ENCODE measurements at places on chromosomes 3 and 15.

DNA sequence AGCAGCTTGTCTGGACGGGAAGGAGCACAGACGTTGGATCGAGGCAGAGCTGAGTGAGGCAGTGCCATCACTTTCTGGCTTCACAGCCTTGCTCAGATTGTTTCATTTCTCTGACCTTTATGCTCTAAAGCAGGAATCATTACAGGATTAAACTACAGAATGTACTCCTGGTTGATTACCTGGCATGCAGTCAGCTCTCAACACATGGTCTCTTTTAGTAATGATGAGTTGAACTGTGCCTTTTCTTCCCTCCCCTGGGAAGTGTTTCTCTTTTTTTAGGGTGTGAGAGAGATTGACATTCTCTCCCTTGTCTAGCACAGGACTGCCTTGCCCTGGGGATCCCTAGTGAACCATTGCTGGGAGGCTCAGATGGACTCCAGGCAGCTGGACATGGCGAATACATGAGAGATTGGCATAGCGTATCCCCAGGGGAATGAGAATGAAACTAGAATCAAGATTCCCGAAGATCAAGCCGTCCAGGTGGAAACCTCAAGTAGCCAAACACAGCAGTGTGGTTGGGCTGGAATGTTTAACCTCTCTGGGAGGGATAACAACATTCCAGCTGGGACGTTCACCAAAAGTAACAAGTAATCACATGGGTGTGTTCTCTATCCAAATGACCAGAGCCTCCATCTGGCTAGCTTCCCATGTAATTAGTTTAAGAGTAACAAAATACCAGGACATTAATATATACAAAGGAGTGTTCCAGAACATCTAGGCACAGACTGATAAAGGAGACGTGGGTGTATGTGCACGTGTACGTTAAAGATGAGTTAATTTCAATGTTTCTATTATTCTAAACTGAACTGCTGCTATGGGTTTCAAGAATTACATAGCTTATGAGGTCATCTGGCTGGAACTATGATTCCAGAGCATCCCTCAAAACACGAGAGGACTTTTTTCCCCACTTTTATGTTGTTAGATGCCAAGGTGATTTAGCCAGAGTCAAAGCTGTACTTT lies 118.6 kb upstream of the NR2E3 start:
- no peak for DNase-seq

GRCh38 chr3:193693774-193694173 lies 100.8 kb downstream of the OPA1 start:
- DNase-seq = no peak

DNA sequence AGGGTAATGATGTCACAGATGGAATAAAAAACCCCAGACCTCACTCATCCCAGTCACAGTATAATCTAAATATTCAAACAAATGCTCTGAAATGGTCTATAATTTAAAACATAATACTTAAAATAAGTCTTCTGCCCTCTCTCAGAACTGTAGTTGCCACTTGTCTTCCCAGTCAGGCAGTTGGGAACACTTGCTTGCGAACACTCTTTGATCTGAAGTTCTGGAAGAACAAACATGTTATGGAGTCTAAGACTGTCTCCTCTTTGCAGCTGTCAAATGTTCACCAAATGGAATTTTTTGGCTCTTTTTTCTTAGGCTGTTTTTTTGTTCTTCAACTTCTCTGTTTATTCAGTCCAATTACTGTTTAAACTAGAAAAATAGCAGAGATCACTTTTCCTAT lies 711.1 kb upstream of the GOLIM4 start:
- DNase-seq = no peak

GRCh38 chr3:24160424-24161095 lies 215.5 kb downstream of the NR1D2 start:
- DNase-seq = no peak

DNA sequence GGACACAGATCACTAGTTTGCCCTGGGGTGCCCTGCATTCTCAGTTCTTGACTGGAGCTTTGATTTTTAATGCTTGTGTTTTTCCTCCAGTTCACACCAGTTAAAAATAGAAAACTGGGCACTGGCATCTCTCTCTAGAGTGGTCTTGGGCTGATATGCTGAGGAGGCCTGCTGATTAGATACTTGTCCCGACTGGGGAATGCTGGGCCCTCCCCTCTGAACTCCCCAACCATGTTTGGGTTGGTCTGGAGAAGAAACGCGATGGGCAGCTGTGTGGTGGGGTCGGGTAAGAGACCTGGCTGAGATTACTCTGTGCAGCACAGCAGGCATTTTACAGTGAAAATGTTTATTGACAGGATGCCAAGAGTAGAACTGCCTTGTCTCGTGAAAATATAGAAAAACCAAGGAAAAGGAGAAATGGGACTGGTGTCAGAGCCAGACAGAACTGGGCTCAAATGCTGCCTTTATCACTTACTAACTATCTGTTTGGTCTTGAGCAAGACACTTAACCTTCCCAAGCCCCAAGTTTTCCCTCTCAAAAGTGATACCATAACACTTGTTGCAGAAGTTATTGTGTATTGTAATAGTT lies 1.6 kb upstream of the ACTC1 start:
- DNase-seq = no peak

DNA sequence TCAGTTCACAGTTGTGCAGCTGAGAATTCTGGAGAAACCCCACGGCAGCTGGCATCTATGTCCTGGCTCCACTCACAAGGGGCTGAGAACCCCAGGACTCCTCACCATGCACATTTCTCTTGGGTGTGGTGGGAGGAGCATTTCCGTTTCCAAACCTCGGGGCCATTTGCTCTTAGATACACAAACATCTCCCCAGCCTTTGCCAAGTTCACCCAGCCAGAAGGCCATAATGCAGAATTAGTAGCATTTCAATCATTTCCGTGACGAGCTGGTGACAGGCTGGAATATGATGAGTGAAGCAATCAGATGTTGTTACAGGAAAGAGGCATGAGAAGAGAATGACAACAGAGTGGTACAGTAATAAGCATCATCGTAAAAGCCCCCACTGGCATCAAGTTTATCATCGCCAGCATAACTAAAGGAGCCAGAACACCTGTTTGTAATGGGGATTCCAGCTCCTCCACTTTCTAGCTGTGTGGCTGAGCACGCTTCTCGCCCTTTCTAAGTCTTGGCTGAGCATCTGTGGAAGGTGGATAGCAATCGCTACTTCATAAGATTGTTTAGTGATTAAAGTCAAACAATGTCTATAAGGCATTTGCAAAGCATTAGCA lies 82.0 kb downstream of the LIPC start:
- no peak for DNase-seq

GRCh38 chr3:76502076-76502475 lies 537.8 kb upstream of the ROBO2 start:
- DNase-seq = no peak

DNA sequence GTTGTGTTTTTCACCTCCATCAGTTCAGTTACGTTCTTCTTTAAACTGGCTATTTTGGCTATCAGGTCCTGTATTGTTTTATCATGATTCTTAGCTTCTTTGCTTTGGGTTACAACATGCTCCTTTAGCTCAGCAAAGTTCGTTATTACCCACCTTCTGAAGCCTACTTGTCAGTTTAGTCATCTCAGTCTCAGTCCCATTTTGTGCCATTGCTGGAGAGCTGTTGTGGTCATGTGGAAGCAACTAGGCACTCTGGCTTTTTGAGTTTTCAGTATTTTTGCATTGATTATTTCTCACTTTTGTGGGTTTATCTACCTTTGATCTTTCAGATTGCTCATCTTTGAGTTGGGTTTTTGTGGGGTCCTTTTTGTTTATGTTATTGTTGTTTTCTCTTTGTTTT lies 151.3 kb downstream of the CFAP20DC start:
- no peak for DNase-seq

DNA sequence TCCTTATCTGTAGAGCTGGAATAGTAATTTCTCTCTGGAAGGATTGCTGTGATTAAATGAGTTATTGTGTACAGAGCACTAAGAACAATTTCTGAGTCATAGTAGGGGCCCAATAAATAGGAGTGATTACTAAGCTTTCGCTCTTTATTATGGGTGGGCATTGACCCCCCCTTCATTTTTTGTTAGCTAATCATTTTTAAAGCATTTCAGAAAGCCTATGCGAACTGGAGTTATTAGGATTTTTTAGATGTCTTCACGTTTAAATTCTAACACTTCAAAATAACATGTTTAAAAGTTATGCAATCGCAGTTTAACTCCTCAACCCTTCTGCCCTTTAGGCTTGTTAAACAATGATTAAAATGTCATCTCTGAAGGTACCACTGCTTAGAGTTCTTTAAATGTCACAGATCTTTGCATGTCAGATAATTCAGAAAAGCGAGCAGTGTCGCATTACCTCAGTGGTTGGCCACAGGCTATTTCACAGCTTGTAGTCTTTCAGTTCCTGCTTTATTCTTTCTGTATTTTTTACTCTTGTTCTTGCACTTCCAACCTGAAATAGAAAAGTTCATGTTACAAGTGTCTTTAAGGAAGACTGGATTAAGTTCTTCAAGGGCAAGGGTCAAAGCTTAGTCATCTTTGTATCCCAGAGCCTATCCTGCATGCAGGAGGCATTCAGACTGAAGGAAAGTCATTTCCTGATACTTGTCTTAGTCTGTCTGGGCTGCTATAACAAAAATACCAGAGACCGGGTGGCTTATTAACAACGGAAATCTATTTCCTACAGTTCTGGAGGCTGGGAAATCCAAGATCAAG lies 102.9 kb downstream of the FNDC3B start:
- no peak for DNase-seq

DNA sequence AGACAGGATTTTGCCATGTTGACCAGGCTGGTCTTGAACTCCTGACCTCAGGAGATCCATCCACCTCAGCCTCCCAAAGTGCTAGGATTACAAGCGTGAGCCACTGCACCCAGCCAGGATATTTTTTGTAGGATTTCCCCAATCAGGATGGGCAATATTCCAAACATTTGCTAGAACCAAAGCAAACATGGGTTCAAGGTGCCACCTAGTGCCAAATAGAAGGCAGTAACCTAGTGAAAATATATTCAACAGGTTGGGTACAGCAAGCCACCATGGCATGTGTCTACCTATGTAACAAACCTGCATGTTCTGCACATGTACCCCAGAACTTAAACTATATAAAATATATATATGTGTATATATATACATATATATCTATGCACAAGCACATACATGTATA lies 185.9 kb upstream of the CADM2 start:
- peak; percentile 13 for DNase-seq

DNA sequence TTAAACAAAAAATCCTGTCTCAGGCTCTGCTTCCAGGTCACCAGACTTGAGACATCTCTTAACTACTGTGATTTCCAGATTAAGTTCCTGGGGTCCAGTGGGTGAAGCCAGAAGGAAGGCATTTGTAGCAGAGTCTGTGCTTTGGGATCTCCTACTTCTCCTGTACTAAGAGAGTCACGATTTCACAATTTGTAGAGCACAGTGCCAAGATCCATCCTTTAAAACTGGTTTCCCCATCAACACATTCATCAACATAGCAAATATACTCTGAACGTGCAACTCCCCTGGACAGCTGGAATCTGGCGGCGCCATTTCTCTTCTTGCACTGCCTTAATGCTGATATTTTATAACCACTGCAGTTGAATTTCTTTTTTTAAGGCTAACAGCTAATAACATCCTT lies 33.2 kb downstream of the CDCP1 start:
- DNase-seq = no peak

- no peak for DNase-seq
Measured at GRCh38 chr3:66092175-66092995, 53.7 kb upstream of the MAGI1 start.

- no peak for DNase-seq
Measured at GRCh38 chr15:46344115-46344724, 709.4 kb downstream of the SQOR start.

DNA sequence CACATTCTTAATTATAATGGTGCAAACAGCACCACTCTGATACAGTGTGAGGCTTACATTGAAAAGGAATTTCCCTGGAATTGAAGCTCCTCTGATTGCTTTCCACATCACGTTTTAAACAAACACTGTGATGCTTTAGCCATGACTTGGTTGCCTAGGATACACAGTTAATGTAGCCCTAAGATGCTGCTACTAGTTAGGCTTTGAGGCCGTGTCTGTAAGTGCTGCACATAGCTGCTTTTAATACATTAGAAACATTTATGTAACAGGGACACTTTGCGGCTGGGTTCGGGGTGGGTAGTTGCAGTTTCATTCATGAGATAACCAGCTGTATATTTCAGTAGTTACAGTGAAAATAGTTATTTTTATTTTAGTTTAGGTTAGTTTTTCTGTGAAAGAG lies 334.7 kb downstream of the NLGN1 start:
- no peak for DNase-seq

GRCh38 chr15:68195336-68196112 lies 9.6 kb downstream of the CALML4 start:
- no peak for DNase-seq

GRCh38 chr3:22474706-22475445 lies 723.9 kb upstream of the ZNF385D start:
- no peak for DNase-seq

GRCh38 chr15:65312400-65312916 lies 8.0 kb downstream of the RNU5B-1 start:
- no peak for DNase-seq

- DNase-seq = no peak
Measured at GRCh38 chr15:68634122-68634482, 55.3 kb downstream of the CORO2B start.

- DNase-seq = no peak
Measured at GRCh38 chr3:124174476-124174875, 182.6 kb upstream of the ROPN1 start.

GRCh38 chr3:45940781-45941365 lies 2.4 kb upstream of the CXCR6 start:
- DNase-seq = no peak

GRCh38 chr3:141412087-141412935 lies 44.0 kb downstream of the ZBTB38 start:
- DNase-seq = peak; percentile 88

DNA sequence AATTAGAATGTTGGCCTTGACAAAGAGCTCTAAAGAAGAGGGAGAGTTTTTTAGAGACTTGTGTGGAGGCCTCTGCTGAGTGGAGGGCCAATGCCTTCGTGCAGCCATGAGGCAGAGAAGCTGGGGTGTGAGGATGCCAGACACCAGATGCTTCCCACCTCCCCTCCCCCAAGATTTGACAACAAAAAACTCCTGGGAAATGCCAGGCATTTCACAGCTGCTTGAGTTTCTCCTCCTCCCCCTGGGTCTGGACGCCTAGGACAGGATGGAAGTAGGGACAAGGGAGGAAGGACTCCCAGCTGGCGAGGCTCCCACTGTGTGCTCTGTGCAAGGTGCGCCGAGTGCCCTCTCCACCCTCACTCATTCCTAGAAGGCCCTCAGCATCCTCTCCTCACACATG lies 20.1 kb downstream of the TGM4 start:
- no peak for DNase-seq

DNA sequence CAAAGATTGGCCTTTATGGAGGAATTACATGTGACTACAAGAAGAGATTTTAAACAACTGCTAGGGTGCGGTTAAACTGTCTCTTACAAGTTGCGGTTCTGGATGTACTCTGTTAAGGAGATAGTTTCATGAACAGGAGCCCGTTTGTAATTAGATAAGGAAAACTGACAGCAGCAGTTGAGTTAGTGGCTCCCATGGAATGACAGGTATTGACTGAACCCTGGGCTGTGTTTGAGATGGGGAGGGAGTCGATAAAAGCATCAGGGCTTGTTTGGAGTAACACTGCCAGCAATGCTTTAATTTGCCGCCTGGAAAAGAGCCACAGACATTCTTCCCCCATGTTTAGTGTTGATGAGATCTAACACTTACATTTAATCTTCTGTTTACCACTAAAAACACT lies 139.9 kb downstream of the ROBO2 start:
- DNase-seq = no peak
